ENCODE measurements at places on chromosomes 2 and 18.

GRCh38 chr2:219969508-219969907, 342.1 kb downstream of the SLC4A3 start:
- DNase-seq: no peak

DNA sequence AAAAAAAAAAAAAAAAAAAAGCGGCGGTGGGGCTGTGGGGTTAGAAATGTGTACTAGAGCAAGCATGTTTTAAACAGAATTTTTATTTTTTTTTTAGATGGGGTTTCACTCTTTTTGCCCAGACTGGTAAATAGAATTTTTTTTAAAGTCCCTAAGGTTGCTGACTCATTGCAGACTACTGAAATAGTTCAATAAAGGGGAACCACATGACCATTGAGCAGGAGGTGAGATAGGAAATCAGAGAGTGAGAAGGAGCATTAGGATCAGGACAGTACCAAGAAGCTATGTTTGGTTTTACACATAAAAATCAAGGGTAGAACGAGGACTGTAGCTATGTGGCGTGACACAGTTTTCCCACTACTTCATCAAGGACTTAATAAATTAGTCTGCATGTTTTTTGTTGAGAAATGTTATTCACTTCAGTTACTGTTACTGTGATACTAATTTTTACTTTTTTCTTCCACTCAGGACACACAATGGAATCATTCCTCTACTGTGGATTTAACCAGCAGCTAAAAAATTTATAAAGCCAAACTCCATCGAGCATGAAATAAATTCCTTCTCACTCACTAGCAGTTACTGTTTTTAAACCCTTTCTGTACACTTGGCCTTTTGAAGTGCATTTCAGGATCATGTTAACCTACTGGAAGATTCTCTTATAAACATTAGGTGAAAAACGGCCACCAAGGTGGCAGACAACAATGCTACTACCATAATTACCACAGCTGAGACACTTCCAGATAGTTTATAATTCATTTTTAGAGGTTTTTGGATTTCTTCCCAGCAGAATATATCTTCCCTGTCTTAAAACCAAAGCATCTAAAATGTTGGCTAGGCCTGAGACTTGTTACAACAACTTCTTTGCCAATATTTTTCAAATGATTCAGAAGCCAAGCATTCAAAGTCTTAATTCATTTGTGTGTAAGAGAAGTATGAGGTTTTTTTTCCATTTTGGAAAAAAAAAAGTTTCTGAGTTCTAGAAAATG, 33.2 kb downstream of the LAMA1 start:
- peak; percentile 49 for DNase-seq

GRCh38 chr2:100934504-100935371, 67.4 kb upstream of the RPL31 start:
- DNase-seq: no peak

- no peak for DNase-seq
Measured at GRCh38 chr2:125364192-125364983, 1291.6 kb upstream of the GYPC start.

DNA sequence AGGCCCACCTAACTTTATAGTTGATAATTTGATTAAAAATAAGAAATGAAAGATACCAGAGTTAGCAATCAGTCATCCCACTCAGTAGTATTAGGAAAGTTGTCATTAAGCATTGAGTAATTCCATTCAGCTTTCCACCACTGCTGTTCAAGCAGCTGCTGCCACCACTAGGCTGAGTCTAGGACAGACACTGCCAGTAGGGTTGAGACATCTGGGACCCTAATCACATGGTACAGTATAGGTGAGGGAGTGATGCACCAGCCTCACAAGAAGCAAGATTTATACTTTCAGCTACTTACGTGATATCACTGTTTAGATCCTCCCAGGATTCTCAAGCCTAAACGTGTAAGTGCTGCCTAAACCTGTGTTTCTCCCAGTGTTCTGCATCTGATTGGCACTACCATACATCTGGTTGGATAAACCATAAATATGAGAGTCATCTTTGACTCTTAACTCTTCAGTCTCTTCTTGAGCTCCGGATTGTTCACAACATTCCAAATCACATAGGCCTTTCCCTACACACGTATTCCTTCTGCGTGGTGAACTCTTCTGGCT, 3.2 kb downstream of the UBXN4 start:
- peak; percentile 18 for DNase-seq

- no peak for DNase-seq
Measured at GRCh38 chr2:178284613-178285286, 90.4 kb downstream of the OSBPL6 start.

DNA sequence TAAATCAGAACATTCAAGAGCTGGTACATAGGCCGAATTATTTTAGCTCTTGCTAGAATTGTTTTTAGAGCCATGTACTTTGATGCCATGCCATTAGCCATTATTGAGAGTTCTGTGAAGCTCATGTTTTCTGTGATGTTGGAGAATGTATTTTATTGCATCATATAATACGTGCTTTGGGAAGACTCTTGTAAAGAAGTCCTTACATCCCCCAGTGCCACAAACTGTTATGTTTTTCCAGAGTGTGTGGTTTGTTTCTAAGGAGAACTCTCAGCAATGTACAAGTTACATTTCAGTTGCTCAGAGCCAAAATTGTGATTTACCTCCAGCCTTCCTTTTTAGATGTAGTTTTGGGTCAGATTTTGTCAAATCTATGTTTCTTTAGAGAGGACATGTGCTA, 148.6 kb downstream of the HAUS1 start:
- no peak for DNase-seq

GRCh38 chr18:45739268-45739667, 15.3 kb downstream of the SLC14A1 start:
- no peak for DNase-seq

DNA sequence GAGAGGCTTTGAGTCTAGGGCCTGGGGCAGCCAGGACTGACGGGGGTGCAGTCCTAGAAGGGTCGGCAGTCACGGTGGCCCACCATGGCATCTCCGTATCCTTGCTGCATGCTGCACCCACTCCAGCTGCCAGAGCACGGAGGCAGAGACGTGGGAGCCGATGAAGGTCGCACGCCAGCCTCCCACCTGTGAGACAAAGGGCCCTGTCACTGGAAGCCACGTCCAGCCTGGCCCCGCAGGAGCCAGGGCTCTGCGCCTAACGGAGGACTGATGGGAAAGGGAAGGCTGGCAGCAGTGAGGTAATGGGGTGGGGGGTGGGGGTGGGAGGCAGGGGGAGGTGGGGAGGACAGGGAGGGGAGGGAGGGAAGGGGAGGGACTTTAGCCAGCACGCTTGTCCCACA, 21.9 kb downstream of the ITM2C start:
- DNase-seq: no peak

GRCh38 chr2:207012461-207012860, 73.1 kb downstream of the CPO start:
- no peak for DNase-seq
